ENCODE measurements at places on chromosomes 12 and 14.

DNA sequence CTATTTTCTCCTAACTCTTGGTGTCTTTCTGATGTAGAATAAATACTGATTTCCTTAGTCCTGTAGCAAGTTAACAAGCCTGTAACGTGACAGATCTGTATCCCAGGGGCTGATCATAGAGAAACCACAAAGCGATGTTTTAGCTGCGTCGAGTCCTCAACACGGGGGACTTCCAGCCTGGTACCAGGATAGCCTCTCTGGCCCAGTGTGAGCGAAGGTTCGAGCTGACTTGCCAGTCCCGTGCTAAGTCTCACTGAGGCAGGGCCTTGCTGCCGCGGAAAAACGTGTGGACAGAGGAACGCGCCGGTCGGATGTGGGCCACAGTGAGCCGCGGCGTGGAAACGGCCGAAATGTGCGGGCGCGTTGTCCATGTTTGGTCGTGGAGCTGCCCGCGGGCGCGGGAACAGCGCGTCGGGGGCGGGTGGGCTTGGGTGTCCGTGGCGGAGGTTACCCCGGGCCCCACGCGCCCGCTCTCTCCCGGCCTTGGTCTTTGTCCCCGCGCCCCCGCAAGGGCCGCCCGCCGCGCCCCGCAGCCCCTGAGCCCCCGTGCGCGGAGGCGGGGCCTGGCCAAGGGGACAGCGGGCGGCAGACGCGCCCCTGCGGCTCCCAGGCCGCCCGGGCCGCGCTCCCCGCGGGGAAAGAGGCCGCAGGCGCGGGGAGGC lies 531 bp upstream of the EML1 start:
- DNase-seq, result no peak

DNA sequence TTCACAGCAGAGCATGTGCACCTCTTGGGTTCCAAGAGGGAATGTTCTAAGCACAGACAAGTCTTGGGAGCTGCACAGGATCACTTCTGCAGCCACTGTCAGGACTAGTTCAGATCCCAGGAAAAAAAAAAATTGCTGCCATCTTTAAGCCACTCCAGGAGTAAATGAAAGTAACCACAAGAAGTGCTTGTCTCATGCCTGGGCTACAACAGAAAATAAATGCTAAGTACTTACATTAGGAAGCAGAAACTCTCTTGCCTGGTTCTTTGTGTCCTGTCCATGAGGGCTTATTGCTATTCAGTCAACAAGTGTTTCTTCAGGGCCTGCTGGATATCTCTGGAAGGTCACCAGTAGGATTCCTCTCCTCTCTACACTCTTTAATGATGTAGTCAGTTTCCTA lies 176.1 kb downstream of the KTN1 start:
- DNase-seq, result no peak

- DNase-seq, result peak; percentile 63
Observed at GRCh38 chr12:122747224-122748135, 5.1 kb upstream of the DENR start.

DNA sequence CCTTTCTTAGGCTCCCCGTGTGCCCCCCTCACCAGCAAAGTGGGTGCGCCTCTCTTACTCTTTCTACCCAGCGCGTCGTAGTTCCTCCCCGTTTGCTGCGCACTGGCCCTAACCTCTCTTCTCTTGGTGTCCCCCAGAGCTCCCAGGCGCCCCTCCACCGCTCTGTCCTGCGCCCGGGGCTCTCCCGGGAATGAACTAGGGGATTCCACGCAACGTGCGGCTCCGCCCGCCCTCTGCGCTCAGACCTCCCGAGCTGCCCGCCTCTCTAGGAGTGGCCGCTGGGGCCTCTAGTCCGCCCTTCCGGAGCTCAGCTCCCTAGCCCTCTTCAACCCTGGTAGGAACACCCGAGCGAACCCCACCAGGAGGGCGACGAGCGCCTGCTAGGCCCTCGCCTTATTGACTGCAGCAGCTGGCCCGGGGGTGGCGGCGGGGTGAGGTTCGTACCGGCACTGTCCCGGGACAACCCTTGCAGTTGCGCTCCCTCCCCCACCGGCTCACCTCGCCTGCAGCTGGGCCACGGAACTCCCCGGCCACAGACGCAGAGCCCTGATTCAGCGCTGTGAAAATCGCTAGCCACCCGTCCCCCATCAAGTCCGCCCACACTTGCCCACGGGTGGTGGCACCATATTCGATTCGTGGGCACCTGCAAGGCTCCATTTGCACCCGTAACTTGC lies 1.3 kb downstream of the TMEM233 start:
- DNase-seq, result no peak

DNA sequence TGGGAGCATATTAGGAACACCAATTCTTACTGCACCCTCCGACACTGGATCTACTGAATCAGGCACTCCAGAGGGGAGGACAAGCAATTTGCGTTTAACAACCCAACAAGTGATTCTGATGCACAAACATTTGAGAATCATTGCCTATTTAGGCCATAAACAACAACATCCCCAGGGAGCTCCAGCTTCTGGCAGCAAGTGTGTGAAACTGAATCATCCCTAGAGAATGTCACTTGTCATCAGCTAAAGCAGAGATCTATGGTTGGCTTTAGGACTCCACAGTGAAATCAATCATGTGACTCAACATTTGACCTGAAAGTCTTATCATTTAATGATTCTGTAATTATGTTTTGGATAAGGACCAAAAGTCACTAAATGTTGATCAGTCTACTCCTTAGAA lies 505.0 kb upstream of the FLRT2 start:
- no peak for DNase-seq

GRCh38 chr12:49777800-49778748 lies 36.7 kb downstream of the TMBIM6 start:
- DNase-seq, result peak; percentile 41

DNA sequence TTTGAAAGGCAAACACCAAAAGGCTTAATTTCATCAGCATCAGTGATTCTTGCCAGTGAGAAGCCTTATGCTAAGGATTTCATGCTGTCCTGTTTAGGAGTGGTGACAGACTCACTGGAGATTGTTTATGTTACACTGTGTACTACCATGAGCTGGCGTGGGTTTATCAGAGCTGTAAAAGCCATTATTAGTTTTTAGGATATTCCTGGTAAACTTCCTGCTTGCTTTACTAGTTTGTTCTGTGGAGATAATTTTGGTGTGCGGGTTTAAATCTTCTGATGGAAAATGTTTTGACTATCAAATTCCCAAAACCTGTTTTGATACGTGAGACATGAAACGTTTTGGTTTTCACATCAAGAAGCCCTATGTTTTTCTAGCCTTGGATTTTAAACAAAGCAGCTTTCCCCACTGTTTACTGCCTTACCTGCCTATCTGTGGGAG lies 15.2 kb downstream of the PPFIBP1 start:
- no peak for DNase-seq

Measured in mammary epithelial cell (primary cell).